Spleen (tissue), 13 donors: ENCODE measurements at places on chromosomes 11 and 22.
A peak's percentile ranks its signal among the peaks of the same experiment; 100 is the strongest.

- peak; percentile 75 for DNase-seq
Measured at GRCh38 chr11:117821431-117821830, 3.1 kb downstream of the FXYD2 start.

DNA sequence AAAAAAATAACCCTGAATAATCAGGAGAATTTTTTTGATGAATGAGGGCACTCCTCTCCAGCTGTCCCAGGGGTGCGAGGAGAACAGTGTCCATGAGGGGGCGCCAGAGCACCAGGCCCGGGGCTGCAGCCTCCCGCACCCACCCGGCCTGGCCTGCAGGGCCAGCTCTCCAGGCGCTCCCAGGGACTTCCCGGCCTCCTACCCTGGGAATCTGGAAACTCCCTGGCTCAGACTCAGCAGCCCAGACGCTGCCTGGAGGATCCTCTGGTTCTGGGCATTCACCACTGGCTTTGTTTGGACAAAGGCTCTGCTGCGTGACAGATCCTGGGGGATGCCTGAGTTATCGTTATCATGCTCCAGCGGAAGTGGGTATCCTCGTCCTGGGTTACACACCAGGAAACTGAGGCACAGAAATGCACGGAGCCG lies 31.0 kb downstream of the MCM5 start:
- DNase-seq, result peak; percentile 91

DNA sequence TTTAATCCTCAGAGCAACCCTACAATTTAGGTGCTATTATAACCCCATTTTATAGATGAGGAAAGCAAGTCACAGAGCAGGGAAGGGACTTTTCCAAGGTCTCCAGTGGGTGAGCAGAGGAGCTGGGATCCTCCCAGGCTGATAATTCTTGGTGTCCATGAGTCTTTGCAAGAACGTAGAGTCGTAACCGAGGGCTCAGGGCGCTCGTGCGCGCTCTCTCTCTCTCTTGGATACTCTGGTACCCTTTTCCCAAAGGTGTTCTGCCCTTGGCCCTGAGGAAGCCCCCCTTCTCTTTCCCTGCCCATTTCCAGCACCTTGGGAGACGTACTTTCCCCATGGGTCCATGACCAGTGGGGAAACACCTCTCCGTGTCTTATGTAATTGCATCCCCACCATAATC lies 5.2 kb upstream of the ZP1 start:
- peak; percentile 45 for DNase-seq

DNA sequence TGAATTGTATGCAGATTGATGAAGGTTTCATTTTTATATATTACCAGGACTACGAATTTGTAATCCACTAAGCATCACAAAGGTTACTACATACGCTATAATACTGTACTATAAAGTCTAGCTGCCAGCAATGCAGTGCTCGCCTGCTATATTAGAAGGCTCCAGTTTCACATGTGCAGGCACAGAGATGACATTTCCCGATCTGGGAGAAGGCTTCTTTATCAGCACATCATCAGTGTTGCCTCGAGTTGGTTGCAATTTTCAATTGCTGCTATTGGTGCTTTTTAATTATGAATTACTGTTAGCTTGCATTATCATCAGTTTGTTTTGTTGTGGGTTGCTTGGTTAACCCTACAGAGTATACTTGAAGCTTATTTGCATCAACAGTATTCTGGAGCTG lies 143.2 kb upstream of the TEAD1 start:
- DNase-seq, result no peak

GRCh38 chr11:45348729-45349128 lies 62.6 kb upstream of the SYT13 start:
- no peak for DNase-seq

GRCh38 chr11:18064450-18065054 lies 18.5 kb upstream of the TPH1 start:
- no peak for DNase-seq

GRCh38 chr11:60059052-60059451 lies 2.6 kb downstream of the MS4A3 start:
- DNase-seq, result no peak

GRCh38 chr22:23079240-23079768 lies 9.0 kb downstream of the GNAZ start:
- no peak for DNase-seq

DNA sequence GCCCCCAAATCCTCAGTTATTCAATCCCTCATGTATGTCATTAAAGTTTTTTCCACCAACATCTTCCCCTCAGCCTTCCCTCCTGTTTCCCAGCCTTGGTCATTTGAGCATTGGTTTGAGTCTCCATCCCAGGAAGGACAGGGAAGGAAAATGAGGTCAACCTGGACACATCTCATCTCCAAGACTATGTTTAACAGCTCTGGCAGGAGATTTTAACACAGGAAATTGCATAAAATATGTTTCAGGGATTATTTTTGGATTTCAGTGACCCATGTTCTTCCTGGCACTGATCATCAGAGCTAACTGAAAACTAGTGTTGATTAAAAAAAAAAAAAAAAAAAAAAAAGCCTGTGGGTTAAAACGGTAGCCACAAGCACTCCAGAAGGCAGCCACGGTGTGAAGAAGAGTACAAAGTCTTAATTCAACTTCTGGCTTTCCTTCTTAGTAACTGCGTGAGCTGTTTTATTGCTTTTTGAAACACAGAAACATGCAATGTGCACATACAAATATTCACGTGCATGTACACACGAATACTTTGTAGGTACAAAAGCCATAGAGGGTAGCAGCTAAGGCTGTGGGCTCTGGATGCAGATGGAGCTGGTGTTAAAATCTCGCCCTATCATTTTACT lies 164.4 kb upstream of the DDI1 start:
- no peak for DNase-seq

- no peak for DNase-seq
Measured at GRCh38 chr11:29005401-29005980, 897.3 kb downstream of the METTL15 start.

DNA sequence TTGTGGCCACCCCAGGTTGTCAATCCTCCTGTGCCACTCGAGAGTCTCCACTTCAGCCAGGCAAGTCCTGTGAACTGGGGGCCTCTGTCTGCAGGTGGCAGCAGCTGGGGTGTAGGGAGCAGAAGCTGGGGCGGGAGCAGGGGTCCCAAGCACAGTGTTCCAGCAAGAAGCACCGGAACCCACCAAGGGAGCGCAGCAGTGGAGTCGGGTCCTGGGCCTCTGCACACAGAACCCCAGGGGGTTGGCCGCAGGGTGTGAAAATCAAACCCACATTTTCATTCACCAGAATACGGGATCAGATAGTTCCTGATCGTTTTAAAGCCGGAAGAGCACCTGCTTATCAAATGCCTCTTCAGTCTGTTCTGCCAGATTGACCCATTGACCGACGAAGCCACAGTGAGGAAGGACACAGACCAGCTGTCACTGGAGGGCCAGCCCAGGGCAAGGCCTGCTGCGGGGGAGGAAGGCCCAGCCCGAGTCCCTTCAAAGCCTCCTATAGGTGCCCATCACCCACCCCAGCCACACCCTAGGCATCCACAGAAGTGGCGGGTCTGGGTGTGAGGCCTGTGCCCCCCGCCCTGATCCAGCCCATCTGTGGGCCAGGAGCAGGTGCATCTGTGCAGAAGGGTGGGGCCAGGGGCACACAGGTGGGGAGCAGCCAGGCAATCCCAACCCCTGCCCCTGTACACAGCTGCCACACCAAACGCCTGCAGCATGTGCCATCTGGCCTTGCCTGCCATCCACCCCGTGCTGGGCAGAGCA lies 34.1 kb downstream of the RSPH14 start:
- no peak for DNase-seq
